NCI-H2171 (cell line): ENCODE measurements at places on chromosomes 6 and 20.

DNA sequence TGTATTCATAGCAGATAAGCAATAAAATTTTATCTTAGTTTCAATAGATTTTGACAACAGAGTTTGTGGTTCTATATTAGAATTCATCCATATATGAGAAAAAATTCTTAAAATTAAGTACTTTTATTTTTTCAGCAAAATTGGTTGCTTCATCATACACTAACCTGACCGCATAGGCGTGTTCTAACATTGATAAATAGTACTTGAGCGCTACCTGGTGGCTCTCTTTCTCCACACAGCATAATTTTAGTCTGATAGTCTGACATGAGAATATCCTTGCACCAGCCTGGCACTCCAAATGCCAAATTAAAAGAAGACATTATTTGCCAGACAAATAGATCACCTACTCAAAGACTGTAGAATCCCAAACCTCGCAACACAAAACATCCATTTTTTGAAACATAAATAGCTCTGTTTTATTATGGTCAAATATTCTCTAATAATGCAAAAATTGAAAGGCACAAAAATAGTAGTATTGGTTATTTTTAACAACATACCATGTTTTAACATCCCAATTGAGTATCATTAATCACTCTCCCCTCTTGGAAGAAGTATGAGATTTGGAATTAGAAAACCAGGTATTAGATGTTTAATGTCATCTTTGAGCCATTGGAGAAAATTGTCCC lies 33.0 kb upstream of the FILIP1 start:
- DNase-seq = peak; percentile 25

DNA sequence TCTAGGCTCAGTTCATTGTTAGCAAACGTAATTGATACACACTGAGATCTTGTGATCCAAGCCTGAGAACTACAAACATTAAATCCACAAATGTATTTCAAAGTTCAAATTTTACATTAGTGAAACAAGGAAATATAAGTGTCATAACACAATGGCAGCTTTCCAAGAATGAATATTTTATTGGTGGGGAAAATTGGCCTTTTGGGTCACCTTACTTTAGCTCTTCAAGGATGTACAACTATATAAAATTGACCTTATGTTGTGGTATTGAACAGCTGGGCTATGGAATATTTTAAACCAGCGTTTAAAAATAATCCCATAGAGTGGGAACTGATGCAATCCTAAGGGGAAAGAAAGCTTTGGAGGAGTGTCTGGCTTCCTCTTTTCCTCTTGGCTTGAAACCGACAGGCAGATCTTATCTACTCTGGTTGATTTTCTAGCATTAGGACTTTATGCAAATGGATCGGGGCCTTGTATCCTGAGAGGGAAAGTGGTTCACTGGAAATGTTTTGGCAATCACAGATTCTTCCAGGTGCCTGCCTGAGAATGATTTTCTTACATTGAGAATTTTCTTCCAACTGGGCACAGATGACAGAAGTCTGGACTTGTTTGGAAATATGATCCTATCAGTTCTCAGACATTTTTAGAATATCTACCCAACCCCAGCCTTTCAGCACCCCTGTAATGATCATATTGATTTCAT lies 184.8 kb upstream of the ECI2 start:
- DNase-seq = no peak

DNA sequence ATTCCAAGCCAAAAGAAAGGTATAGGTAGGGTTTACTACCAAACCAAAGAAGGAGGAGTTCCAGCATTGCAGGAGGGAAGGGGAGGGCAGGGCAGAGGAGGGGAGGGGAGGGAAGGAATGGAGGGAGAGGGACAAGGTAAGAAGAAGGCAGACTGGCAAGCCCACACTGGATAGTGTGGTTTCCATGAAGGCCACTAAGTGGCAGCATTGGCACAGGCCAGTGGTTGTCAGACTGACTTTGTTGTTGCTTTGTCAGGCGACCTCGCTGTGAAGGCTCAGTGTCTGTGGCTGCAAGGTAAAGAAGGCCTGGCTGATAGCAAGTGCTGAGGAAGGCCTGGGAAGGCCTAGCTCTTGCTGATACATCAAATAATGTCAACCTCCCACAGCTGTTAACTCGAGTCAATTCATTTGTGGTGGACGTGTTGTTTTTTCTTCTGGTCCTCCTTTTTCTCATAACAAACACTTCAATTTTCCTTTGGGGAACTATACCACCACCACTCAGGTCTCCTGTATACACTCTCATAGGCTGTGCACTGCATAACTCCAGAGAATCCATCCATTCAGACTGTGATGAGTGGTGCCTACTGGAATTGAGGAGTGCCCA lies 7.7 kb upstream of the ZNF334 start:
- peak; percentile 55 for DNase-seq

GRCh38 chr6:7207720-7208119 lies 100.0 kb downstream of the RREB1 start:
- DNase-seq = no peak

DNA sequence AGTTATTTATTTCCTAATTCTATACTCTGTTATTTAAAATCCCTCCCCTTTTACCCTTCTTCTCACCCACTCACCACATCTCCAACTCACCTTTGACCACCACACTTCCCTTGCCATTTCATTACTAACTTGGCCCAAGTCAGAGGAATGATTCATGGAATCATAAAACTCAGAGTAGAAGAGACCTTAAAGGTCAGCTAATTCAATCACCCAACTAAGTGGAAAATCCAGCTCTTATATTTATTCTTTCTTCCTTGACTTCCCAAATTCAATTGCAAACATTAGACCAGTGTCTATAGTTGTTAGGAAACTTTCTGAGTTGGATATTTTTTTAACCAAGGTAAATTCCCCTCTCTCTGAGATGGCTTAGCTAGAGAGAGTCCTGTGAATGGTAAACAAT lies 26.5 kb upstream of the HEY2 start:
- DNase-seq = no peak

- no peak for DNase-seq
Observed at GRCh38 chr6:166976636-166977035, 20.3 kb upstream of the RNASET2 start.

- no peak for DNase-seq
Observed at GRCh38 chr6:96468681-96469224, 52.9 kb upstream of the UFL1 start.

DNA sequence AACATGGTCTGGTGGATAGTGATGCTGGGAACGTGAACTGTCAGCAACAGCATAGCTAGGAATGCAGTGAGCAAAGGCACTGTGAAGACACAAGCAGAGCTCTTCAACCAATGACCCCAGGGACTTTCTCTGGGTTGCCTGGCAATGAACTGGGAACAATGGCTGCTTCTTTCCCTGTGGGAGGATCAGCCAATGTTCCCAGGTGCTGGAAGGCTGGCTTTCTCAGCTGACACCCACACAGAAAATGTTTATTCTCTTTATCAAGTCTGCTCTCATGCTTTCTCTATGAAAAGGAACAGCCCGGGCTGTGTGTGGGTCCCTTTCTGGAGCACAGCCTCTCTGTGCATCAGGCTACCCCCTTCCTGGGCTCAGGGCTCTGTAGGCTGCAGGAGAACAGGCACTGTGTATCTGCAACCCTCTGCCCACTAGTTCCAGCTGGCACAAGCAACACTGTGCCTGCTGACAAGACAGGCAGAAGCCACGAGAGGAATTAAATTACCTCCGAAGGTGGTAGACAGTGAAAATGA lies 54.2 kb downstream of the HFE start:
- no peak for DNase-seq

DNA sequence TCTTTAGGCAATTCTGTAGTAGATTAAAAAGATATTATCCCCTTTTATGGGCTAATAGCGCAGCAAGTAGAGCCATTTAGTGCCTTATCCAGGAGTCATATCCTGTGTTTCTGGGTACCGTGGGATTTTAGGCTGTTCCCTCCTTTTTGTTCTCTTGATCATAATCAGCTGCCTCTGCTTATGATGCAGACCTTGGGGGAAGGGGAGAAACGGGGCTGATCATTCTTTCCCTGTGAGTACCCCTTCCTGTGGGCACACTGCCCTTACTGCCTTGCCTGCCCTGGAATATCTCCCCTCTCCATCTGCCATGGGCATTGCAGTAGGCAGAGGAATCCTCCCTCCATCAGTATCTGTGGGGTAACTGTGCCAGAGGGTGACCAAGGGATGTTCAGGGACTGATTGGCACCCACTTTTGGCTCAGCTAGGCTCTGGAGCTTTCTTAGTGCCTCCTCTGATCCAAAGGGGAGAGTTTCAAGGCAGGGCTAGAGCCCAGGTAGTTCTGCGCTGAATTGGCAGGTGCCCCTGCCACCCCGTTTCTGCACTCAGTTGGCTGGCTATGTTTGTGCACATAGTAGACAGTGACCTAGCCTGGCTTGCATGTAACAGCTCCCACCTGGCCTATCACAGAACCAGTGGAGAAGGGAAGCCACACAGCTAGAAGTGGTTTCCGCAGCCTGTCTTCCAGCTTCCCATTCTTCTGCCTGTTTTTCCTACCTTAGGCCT lies 103.3 kb downstream of the FIG4 start:
- no peak for DNase-seq
